Stimulated activated CD8-positive, alpha-beta memory T cell treated with anti-CD3 and anti-CD28 coated beads, Interleukin-7, amount 100 ng/mL, for 1 hour (primary cell): ENCODE measurements at places on chromosomes 16 and 17.

DNA sequence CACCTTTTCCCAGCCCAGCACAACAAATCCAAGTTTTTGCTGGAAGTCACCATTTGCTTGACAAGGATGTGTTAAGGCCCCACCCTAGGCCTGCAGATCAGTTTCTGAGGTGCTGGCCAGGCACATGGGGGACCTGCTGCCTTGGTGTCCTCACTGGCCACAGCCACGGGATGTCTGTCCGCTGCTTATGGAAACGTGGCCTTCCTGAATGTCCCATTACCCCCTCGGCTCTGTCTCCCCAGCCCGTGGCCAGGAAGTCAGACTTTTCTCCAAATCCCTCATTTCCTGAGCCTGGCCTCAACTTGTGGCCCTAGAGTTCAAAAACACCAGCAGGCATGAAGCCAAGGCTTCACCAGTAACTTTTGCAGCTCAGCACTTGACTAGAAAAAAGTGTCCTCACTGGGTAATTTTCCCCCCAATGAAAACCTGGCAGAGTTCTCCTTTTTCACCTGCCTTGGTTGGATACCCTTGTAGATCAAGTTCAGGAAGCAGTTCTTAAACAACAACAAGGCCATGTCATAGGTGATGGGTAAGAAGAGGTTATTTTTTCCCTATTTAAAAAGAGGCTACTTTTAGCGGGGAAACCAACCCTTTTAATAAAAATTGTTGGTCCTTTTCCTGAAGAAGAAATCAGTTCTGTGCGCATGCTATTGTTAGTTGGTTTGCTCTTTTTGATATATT is 80.8 kb downstream of the SOCS1 start:
- DNase-seq = no peak

DNA sequence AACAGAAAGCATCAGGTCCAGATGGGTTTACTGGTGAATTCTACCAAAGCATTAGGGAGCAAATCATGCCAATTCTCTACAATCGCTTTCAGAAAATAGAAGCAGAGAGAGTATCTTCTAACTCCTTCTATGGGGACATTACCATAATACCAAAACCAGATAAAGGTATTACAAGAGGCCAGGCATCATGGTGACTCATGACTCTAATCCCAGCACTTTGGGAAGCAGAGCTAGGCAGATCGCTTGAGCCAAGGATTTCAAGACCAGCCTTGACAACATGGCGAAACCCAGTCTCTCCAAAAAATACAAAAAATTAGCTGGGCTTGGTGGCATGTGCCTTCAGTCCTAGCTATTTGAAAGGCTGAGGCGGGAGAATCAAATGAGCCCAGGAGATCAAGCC is 23.0 kb downstream of the HBQ1 start:
- DNase-seq = no peak

DNA sequence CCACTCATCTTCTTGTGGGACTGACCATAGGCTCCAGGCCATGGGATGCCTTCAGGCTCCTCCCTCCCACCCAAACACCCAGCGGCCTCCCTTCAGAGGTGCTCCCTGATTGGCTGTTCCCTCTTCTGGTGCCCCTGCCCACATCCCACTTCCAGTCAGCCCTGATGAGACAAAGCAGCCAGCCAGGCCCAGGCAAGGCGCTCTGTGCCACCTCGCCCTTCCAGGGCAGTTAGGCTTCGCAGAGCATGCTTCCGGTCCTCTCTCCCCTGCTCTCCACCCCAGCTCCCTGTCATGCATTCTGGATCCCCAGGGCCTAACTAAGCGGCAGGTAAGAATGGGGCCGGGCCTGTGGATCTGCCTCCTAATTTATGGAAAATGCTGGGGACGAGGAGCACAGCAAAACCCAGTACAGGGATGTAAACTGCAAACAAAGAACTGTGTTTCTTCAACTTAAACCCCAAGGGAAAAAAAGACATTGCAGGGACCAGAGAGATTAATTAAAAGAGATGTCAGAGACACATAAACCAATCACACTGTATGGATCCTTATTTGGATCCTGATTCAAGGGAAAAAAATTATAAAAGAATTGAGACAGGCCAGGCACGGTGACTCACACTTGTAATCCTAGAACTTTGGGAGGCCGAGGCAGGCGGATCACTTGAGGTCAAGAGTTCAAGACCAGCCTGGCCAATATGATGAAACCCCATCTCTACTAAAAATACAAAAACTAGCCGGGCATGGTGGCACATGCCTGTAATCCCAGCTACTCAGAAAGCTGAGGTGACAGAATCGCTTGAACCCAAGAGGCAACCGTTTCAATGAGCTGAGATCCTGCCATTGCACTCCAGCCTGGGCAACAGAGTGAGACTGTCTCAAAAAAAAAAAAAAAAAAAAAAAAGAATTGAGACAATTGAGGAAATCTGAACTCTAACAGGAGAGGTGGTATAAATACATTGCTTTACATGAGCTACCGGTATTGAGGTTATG is 26.0 kb downstream of the ZDHHC7 start:
- DNase-seq = no peak

- DNase-seq = no peak
Observed at GRCh38 chr16:4319454-4320421, 3.9 kb downstream of the GLIS2 start.

GRCh38 chr17:44230140-44230539 is 10.7 kb upstream of the UBTF start:
- DNase-seq = no peak

DNA sequence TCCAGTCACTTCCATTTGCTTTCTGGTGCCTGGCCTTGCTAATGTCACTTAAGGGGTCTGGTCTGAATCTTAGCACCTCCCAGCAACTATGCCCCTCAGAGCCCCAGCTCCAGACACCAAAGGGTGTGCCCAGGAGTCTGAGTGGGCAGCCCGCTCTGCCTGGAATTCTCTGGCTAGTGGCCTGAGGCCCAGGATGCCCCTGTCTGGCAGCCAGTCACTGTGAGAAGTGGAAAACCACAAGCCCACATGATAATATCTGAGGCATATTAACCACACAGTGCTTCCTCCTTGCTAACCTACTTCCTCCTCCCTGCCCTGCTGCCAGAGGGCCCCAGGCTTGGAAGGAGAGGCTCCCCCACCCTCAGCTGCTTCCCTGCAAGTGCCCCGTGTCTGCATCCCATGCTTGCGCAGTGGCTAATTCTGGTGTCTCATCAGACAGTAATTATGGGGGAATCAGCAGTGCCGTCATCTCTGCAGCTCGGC is 14.0 kb downstream of the SRCIN1 start:
- no peak for DNase-seq

GRCh38 chr16:66503030-66503429 is 46.9 kb downstream of the TK2 start:
- no peak for DNase-seq

DNA sequence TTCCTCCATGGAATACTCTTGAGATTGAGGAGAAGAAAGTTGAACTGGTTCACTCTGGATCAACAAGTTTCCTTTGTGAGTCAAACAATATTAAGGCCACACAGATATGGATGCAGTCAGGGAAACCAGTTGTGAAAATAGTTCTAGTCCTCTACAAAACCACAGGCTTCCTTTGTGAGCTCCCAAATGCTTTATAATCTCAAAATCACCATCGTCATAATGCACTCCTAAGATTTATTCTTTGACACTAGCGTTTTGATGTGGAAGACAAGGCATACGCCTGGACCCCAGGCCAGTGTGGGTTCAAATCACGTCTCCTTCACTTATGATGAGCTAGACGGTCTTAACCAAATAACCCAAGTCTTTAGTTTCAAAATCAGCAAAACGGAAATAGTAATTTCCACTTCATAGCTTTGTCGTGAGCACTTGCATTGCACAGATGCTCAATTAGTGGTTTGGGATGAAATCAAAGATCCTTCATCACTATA is 142.6 kb downstream of the STX8 start:
- DNase-seq = no peak

DNA sequence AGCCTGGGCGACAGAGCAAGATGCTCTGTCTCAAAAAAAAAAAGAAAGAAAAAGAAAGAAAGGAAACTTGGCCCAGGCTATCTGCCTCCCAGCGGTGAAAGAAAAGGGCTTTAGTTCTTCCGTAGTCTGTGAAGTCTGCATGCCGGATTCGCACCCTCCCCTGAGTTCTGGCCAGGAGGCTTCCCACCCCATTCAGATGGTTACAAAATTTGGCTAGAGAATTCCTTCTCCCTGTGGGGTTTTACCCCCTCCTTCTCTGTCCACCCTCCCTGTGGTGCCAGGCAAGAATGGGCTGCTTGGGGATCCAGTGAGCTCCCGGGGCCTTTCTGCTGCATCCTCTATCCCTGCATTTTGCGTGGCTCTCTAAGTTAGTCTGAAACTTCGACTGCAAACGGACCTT is 37.8 kb downstream of the PAFAH1B1 start:
- DNase-seq = no peak

DNA sequence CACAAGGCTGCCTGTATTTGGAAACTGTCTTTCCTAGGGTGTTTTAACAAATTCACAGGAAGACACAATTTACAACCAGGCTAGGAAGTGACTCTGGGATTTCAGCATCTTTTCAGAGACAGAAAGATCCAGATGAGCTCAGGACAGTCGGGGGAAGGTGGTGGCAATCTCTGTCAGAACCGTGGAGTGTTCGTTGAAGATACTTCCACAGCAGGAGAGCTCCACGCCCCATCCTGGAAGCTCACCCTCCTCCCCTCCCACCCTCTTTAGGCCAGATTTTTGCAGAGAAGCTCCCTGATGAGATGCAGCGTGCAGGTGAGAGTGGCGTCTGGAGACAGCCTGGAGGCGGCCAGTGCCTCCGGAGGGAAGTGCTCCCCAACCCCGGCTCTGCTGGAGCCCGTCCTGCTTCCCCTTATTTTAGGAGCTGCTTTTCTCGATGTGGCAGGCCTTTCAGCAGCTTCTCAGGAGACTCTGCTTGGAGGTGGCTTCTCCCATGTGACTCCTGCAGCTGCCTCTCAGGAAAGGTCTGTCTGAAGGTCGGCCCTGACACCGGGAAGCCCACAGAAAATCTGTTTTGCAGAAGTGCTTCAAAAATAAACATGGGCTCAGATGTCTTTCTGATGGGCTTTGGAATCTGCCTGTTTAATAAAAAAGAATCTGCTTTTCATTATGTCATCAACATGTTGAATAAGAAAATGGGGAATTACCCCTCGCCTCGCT is 186.4 kb upstream of the CHMP6 start:
- DNase-seq = no peak

GRCh38 chr16:56237451-56237930 is 46.2 kb downstream of the GNAO1 start:
- DNase-seq = no peak

- DNase-seq = no peak
Observed at GRCh38 chr16:25845901-25846300, 154.1 kb downstream of the HS3ST4 start.

- DNase-seq = no peak
Observed at GRCh38 chr17:63647065-63647725, 25.0 kb downstream of the MAP3K3 start.

DNA sequence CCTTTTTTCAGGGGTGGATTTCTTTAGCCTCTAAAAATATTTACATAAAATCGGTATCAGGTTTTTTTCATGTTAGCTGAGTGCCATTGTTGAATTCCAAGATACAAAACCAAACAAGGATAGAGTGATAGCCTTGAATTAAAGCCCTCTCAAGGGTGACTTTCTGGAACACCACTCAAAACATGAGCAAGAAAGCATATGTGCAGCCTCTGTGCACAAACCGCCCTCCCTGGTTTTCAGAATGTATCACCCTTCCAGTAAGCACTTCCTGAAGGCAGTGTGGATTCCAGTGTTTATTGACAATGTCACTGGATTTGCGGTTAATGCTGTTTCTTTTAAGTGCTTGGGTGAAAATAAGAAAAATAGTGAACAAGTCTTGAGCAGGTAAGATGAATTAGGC is 597.7 kb downstream of the TMEM114 start:
- no peak for DNase-seq

- DNase-seq = no peak
Observed at GRCh38 chr17:78341559-78342448, 18.1 kb downstream of the SOCS3 start.

- no peak for DNase-seq
Observed at GRCh38 chr16:47063011-47063724, 80.6 kb downstream of the NETO2 start.

GRCh38 chr17:66955821-66956220 is 8.7 kb upstream of the CACNG4 start:
- DNase-seq = no peak

DNA sequence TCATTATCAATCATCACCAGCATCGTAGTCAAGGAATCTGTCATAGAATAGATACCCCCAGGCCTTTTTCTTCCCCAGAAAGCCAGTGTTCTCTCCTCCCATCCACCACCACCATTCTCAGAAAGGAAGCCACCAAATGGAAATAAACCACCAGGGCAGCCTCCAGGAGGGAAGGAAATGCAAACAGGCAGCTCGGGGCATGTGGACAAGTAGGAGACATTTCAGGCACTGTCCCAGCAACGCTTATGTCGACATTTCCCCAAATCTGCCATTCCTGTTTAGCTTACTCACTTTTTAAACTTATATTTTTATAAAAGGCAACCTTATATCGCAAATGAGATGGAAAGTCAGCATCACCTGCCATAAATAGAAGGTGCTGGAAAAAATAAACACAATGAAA is 15.8 kb downstream of the EMP2 start:
- no peak for DNase-seq

GRCh38 chr17:69651921-69652320 is 237.4 kb downstream of the MAP2K6 start:
- DNase-seq = no peak

DNA sequence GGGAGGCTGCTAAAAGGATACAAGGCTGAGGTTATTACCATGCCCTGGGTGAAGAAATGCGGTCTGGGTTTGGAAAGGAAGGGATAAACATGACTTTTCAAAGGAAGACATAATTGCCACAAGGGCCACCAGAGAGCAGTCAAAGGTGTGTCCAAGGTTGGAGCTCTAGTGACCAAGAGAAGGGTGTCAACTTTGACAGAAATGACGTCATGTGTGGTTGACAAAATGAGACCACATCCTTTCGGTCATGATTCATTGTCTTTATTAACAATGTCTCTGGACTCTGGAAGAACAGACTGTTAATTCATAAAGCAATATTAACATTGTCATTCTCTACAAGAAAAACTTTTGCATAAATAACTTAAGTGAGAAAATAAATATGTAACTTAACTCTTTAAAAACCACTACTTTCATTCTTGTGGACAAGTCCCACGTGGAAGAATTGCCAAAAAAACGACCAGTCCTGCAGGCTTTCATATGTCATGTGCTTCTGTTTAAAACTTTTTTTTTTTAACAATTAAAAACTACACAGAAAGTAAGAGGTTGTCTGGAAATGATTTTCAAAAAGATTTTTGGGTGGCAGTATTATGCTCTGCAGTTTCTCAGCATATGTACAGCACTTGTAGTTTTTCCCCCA is 5.0 kb downstream of the SOST start:
- no peak for DNase-seq

GRCh38 chr17:75845933-75846691 is 1.9 kb upstream of the UNC13D start:
- DNase-seq = no peak

DNA sequence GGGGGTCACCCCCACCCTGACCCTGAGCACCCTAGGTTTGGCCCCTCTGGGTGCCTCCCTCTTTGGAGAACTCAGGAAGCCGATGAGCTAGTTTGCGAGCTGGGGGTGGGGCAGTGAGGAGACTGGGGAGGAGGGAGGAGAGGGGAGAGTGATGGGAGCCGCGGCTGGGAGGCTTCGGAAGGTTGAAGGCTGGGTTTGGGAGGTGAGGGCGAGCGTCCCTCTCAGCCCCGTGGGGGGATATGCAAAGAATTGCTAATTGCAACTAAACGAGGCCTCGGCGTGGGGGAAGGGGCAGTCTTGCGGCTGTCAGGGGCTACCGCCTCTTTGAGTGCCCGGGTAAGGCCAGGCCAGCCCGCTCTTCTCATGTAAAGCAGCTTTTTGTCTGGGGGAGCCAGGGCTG is 17.6 kb upstream of the FZD2 start:
- DNase-seq = no peak
